T-helper 17 cell (primary cell): ENCODE measurements at places on chromosomes 1 and 21.

- DNase-seq: no peak
These were observed 63.9 kb downstream of the SYF2 start for GRCh38 chr1:25168193-25169071.

GRCh38 chr1:90622666-90623065, 94.4 kb downstream of the BARHL2 start:
- DNase-seq: no peak

DNA sequence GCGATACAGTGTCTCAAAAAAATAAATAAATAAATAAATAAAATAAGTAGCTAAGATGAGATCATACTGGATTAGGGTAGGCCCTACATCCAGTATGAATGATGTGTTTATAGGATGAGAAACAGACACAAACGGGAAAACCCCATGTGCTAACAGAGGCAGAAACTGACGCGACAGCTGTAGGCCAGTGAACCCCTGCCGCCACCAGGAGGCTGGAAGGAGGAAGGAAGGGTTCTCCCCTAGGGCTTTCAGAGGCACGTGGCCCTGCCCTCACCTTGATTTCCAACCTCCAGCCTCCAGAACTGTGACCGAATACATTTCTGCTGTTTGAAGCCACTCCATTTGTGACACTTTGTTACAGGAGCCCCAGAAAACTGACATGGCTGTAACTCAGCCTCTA, 38.5 kb downstream of the CHD5 start:
- no peak for DNase-seq

GRCh38 chr1:108643492-108644335, 17.2 kb downstream of the HENMT1 start:
- peak; percentile 36 for DNase-seq

DNA sequence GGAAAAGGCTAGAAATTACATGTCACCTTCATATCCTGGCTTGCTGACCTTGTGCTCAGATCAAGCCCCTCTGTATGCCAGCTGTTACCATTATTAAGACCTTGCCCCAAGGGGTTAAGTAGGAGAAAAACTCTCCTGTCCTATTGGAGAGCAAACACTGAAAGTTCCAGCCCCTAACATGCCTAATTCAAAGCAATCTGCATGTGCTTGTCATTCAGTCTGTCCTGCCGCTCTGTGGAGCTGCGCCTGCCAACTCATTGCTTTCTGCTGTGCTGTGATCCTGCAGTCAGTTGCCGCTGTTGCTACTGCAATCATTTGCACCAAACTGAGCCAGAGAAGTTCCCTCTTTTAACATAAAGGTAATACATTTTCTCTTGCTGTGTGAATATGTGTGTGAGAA, 113.4 kb downstream of the DISP1 start:
- DNase-seq: no peak

DNA sequence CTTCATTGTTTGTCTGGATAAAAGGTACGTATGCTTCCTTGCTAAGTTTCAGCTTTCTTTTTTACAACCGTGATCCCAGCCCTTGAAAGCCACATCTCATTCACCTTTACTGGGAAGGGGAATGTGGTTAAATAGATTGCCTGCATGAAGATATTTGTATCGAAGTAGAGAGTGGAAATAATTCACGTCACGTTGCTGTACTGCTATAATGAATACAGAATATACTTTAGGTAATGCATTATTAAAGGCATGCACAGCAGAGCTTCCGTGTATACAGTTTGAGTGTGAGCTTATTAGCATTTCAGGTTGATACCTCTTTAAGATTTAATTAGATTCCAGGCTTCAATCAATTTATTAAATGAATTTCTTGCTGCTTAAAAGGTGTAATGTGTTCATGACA, 153.8 kb downstream of the HHAT start:
- no peak for DNase-seq

GRCh38 chr1:30286988-30287839, 436.2 kb downstream of the MATN1 start:
- no peak for DNase-seq

DNA sequence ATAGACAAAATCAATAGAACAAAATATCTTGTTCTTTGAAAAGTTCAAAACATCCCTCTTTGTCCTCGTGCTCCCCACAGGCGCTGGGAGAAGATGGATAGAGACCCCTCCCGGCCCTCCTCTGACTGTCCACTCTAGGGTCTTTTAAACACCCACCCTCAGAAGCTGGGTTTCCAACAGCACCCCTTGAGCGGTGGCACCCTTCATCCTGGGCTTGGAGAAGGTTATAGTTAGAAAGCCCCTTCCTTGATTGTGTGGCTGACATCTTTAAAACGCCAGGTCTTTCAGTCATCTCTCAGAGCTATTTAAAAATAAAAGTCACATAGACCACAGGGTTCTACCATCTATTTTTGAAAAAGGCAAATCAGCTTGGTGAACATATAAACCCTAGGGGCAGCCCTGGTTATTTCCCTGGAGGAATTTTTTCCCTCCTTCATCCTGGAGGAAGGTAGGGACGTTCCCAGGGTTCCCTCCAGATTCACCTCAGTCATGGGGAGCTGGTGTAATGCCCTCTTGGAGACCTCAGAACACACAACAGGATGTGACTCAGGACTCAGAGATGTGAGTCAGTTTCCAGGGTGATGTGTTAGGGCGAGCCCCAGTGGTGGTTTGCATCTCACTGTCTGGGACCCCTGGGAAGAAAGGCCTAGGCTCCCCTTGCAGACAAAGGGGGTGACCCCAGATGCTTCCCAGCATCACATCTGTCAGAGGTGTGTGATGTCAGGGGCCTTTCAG, 138.5 kb downstream of the CLIC6 start:
- DNase-seq: no peak

GRCh38 chr1:230825761-230826160, 42.6 kb downstream of the C1orf198 start:
- no peak for DNase-seq

DNA sequence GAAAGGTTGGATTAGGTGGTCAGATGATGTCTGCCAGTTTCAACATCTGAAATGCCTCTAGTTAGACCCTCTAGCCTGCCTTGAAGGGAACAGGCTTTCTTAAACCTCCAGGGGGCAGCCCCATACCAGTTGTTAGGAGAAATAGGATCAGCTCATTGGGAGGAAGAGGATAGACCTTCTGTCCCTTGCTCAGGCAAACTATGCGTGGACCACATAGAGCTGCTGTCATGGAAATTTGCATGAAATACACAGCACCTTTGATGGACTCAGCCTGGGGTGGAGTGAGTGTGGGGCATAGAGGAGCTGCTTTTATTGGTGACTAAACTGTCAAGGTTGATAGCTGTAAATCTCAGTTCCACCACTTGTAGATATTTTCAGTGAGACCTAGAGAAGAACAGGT, 38.4 kb upstream of the SPAG17 start:
- DNase-seq: no peak

- no peak for DNase-seq
These were observed 73.5 kb downstream of the KAZN start for GRCh38 chr1:14672005-14672404.

- DNase-seq: no peak
These were observed 15.7 kb downstream of the DIP2A start for GRCh38 chr21:46474382-46474781.

DNA sequence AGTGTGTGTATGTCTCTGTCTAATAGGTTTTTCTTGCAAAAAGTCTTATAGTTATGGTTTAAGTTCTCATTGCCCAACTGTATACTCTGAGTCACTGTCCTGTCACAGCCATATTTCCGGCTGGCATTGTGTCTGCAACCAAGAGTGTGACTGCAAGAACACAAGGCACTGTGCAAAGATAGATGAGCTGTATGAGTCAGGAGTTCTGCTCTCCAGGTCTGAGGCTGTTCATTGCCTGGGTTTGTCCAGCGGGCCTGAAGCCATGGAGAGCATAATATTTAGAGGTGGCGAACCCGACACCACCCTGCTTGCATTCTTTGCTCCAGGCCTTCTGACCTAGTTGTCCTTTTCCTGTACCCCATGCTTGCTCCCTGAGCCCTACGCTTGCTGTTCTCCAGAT, 50.9 kb upstream of the CNIH3 start:
- no peak for DNase-seq

- no peak for DNase-seq
These were observed 111.1 kb upstream of the COA6 start for GRCh38 chr1:234262007-234262753.

GRCh38 chr1:156346636-156347035, 8.3 kb downstream of the TSACC start:
- no peak for DNase-seq

DNA sequence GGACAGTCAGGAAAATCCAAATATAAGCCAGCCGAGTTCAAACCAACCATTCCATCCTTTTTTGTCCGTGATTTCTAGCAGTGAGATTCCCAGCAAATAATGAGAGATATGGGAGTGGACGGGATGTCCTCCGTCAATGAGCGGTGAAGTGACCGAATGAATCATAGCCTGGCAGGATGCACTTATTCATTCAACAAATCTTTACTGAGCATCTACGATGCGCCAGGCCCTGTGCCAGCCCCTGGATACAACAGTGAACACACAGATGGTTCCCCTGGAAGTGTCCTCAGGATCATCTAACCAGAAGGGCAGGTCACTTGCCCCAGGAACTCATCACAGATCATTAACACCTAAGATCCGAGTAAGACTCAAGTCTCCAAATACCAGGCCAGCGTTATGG, 8.2 kb upstream of the PLEKHA6 start:
- DNase-seq: no peak

DNA sequence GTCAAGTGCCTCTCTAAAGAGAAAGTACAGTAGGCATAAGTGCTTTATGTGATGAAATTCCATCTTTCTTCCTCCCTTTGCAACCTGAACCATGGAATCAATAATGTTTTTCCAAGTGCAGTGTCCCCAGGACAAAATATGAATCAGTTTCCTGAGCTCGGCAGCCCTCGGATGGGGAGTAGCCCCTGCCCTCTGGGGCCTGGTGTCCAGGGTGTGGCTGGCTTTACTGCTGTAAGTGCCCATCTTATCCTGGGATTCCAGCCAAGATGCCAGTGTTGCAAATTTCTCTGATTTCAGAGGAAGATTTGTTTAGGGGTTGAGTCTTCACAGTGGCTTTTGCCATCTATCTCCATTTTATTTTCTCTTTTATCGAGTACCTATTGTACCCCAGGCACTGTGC, 40.5 kb upstream of the SRP9 start:
- no peak for DNase-seq

- peak; percentile 16 for DNase-seq
These were observed 844 bp downstream of the NIBAN1 start for GRCh38 chr1:184973272-184974055.

DNA sequence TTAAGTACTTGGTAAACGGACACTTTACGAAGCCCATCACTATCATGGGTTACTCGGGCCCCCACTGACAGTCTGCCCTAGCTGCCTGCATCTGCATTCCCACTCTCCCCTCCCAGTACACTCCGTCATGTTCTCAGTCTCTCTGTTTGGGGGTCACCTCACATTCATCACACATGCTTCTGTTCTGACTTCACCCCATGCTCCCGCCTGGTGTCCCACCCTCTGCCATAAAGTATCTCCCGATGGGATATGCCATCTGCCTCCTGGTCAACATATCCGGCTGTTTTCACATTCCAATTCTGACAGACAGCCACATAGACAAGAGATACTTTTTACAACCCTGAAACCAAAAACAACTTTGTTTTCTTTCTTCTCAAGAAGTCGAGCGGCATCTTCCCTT, 1.0 kb downstream of the OLFML2B start:
- no peak for DNase-seq

GRCh38 chr1:18013216-18013615, 94.4 kb upstream of the IGSF21 start:
- DNase-seq: no peak

DNA sequence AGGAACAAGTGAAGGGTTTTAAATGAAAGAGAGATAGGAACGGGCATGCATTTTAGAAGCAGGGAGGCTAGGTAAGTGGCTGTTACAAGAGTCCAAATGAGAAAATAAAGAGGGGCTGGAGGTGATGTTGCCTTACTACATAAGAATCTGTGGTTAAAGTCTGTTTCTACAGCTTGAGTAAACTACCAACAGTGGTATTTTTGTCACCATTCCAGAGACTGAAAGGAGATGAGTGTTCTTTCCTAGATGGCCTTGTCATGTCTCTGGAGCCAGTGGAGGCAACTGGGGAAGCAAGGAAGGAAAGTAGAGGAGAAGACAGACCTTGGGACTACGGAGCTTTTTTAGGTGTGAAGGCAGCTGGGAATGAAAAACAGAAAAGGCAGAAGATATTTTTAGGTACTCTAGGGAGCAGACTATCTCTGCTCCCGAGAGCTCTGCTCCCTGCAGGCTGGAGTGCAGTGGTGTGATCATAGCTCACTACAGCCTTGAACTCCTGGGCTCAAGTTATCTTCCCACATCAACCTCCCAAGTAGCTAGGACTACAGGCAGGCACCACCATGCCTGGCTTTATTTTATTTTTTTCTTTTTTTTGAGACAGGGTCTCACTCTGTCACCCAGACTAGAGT, 12.2 kb downstream of the HDAC1 start:
- no peak for DNase-seq

- DNase-seq: no peak
These were observed 200.4 kb downstream of the NRIP1 start for GRCh38 chr21:14864211-14865021.

DNA sequence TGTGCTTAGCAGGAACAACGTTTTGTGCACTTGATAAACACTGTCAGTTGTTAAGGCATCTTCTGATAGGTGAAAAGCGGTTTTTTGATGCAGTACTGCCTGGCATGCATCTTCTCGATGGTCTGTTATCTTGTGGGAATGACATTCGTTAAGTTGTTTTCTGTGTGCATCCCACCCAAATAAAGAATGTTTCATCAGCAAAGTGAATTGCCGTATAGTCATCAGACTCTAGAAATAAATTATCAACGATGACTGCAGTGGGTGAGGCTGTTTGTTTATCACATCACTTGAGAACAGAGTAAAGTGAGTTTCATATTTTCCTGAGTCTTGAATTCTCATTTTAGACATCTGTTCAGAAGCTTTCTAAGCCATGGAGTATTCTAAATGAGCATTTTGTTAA, 34.1 kb downstream of the NFIA start:
- DNase-seq: no peak

DNA sequence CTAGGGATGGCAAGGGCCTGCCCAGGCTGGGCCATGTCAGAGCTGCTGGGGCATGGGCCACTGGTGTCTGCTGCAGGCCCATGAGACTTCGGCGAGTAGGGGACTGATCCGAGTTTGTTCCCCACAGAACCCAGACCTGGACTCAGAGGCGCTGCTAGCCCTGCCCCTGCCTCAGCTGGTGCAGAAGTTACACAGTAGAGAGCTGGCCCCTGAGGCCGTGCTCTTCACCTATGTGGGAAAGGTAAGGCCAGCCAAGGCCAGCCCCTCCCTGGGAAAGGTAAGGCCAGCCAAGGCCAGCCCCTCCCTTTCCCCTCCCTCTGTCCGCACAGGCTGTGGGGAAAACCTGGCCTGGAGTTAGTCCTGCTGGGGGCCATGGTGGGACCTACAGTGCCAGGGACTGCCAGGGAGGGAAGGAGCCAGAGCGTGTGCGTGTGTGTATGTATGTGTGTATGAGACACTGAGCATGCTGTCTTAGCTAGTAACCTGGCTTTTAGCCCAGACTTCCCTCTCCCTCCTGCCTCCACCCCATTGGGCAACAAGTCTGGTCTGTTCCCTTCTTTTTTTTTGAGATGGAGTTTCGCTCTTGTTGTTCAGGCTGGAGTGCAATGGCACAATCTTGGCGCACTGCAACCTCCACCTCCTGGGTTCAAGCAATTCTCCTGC, 8.0 kb downstream of the FAAH start:
- no peak for DNase-seq

- no peak for DNase-seq
These were observed 80.3 kb downstream of the RGL1 start for GRCh38 chr1:183885142-183885735.
